ENCODE measurements at places on chromosomes 2 and 18.
A peak's percentile ranks its signal among the peaks of the same experiment; 100 is the strongest.

GRCh38 chr2:61720911-61721310 is 132.9 kb downstream of the FAM161A start:
- no peak for ATAC-seq

GRCh38 chr2:2793514-2793913 is 462.4 kb upstream of the MYT1L start:
- ATAC-seq = no peak

DNA sequence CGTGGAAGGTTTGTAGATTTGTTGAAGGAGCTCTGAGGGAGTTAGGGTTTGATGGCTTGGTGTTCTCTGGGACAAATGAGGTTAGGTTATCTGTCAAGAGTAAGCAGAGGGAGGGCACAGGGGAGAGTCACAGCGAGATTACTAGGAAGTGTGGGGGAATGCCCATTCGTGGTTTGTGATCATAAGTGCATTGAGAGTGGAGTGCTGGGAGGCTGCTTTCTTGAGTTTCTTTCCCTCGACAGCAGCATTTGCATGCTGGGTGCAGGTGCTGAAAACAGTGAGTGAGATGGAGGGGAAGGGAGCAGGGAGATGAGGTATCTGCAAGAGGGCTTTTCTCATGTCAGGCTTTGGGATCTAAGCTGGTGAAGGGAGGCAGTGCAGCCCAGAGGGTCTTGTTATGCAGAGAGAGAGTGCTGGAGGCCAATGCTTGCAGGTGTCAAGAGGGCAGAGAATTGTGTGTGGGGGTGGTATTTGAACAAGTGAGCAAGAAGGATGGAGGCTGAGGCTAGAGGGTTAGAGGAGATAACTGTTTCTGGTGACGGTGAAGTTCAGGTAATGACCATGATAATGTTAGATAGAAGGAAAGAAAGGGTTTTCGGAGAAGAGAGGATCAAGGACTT is 8.8 kb downstream of the RALB start:
- peak; percentile 97 for ATAC-seq

- no peak for ATAC-seq
Observed at GRCh38 chr2:175330195-175330594, 148.7 kb upstream of the ATP5MC3 start.

DNA sequence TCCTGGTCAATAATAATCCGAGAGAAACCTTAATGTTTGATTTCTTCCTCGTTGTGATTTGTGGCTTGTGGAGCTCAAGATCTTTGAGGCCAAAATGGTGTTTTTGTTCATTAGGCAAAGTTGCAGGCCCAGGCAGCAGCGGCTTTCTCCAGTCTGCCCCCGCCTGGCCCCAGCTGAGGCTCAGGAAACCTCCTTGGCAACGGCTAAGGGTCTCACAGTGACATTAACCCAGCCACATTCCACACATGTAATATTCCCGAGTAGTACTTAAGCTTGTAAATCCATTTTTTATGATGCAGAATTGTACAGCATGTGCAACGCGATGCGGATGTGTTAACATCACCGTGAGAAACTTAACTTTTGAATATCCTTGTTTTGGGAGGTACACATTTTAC is 200.1 kb downstream of the BCL11A start:
- ATAC-seq = no peak

DNA sequence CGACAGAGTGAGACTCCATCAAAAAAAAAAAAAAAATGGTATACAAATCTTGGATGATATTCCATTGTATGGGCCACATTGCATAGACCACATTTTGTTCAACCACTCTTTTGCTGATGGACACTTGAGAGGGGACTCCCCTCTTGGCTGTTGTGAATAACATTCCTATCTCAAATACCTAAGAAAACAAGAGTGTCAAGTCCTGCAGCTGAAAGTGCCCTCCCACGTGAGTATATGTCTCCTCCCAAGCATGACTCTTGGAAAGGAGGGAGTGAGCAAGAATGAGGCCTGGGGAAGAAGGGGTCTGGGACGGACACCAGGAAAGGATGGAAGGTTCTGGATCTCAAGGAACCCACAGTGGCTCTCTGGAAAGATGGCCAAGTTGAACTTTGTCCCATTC is 36.0 kb upstream of the NPAS2 start:
- no peak for ATAC-seq

GRCh38 chr2:208118918-208119317 is 5.4 kb downstream of the CRYGD start:
- no peak for ATAC-seq

- peak; percentile 37 for ATAC-seq
Observed at GRCh38 chr18:54269893-54270844, 852 bp downstream of the POLI start.

GRCh38 chr2:177568893-177569292 is 176.3 kb downstream of the AGPS start:
- ATAC-seq = no peak

DNA sequence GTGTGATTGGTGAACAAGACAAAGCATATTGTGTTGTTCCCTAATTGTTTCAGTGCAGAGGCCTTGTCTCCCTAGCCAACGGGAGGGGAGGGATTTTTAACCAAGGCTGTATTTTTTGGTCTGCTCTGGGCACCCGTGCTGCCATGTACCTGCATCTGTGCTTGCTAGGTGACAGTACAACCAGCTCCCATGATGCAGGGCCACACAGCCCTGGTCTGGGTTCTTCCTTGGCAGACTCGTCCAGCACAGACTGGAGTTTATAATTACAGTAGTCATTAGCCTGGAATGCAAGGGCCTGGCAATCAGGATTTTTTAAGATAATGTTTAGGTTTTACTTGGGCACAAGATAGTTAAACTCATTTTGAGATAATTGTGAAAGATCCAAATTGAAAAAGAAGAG is 36.4 kb downstream of the TCF7L1 start:
- no peak for ATAC-seq

DNA sequence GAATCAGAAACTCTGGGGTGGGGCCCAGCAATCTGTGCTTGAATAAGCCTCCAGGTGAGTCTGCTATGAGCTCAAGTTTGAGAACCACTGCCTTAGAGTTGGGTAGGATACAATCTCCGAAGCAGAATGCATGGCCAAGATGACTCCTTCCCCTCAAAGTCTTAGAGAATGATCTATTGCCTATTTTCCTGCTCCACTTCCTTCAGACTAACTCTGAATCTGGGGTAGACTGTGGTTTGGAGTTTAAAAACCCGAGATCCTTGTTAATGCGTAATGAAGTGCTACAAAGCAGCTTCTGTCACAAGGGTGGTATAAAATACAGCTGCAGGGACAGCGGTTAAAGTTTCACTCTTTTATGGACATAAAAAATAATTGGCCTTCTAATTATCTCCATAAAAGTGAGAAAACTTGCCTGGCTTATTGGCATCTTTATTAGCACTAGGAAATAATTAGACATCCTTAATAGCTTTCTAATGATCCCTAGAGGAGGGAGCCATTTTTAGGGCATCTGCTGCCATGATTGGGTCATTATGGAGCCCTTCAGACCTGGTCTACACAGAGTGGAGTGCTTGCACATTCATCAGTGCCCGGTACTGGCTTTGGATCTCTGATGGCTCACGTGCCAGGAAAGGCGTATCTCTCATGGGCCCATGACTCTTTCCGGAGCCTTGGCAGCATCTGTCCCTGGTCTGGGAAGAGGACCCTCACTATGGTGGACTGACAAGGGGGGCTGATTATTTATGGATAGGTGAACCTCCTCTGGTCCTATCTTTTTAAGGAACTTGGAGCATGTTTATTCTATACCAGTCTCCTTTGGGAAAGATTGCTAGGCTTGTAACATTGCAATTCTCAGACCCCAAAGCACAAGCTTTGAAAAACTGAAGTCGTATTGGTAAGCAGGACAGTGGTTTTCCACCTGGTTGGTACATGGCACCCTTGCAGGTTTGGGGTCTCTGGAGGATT is 28.2 kb downstream of the SIX2 start:
- no peak for ATAC-seq

DNA sequence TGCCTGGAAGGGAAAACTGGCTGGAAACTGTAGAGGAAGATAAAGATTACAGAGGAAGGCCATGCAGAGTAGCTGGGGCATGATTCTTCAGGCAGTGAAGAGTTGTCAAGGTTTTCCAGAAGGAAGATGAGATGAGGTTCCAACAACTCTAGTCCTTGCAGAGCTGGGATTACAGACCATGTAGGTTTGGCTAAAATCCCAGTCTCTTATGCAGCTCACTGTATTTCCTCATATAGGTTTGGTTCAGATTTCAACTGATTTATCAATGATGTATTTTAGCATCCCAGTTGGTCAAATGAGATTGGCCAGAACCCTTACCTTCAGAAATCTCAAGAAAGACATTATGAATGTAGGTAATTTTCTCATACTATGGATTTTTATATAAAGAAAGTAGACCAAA is 16.4 kb downstream of the FAP start:
- no peak for ATAC-seq

DNA sequence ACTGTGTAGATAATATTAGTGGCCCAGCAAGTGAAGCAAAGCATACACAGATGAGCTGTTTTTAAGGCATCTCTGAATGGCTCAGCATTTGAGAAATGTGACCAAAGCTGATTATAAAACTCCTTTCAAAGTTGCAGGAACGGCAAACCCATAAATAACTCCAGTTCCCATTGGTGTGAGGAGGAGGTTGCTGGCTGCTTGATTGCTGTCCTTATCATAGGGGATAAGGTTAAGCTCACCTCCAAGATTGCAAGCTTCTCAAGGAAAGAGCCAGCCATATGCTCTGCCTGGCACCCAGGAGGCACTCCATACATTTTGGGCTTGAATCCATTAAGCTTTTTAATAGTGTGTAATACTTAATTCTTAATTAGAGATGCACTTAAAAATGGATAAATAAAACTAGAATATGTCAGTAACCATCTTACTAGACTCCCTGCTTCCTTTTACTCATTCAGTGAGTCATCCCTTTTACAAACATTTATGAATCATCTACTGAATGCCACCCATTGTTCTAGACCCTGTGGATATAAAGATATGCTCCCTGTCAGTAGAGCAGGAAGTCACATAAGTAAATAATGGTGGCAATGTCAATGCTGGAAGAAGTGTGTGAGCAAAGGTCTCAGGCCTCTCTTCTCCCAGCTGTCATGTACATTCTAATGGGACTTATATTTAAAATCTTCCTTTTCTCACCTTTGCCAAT is 99.3 kb downstream of the SPATS2L start:
- ATAC-seq = peak; percentile 99

DNA sequence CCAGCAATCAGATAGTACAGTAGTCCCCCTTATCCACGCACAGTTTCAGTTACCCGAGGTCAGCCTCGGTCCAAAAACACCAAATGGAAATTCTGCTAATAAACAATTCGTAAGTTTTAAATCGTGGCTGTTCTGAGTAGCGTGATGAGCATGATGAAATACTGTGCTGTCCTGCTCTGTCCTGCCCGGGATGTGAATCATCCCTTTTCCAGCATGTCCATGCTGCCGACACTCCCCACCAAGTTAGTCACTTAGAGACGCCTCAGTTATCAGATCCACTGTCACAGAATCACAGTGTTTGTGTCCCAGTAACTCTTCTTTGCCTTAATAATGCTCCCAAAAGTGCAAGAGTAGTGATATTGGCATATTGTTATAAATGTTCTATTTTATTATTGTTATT is 62.1 kb downstream of the MEX3C start:
- no peak for ATAC-seq

DNA sequence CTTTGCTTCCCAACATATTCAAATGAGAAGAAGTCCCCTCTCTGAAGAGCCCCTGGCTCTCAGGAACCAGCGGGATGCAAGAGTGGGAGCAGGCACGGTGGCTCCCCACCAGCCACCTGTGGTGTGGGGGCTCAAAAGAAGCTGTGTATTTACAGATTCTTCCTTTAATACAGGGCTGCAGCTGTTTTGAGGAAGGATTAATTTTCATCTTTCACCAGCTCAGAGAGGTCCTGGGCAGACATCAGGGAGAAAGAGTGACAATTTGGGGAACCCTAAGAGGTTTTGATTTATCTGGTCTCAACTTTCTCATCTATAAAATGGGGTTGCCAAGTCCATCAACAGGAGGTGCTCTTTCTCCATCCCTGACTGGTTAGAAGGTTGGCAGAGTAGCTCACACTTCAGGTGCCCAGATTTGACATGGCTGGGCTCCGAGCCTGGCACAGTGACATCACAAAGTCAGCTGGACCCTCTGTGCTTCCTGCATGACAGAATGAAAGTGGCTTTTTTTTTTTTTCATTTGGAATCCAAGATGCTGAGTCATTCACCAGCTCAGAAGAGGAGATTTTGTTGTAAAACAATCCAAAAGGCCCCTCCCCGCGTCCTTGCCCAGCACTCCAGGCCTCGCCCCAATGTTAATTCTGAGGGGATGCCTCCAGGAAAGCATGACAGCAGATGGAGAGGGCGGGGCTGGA is 15.5 kb upstream of the SIX2 start:
- ATAC-seq = no peak

GRCh38 chr18:50441501-50441900 is 66.7 kb downstream of the SKA1 start:
- ATAC-seq = no peak

DNA sequence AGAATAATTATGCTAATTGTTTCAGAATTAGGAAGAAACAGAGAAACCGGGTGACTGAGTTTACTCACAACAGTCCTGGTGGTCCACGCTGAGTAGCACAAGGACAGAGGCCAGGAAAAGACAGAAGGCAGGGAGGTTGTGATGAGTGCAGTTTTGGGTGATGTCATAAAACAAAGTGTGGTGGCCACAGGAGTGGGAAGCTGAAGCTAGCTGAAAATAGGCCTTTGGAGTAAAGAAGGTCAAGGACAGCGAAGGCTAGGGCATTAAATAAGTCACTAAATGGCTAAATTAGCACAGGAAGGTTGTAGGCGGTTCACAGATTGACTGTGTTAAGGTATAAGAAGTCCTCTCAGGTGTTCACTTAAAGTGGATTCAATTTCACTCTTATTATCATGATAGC is 120.9 kb upstream of the TTN start:
- ATAC-seq = no peak

DNA sequence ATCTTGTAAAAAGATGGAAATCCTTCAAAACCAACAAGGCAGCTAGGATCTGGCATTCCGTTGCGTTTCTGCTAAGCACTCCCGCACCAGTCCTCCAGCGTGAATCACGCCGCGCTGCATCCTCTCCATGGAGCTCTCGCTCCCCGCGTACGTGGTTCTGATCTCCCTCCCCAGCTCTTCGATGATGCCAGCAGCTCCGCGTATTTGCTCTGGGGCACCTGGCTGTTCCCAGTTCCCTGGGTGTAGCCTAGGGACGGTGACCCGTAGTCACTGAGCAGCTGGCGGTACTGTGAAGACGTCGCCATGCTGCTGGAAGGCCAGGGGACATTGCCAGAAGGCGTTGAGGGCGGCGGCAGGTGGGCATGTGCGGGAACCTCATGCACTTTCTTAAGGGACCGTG is 407.5 kb downstream of the RNF144A start:
- ATAC-seq = no peak

DNA sequence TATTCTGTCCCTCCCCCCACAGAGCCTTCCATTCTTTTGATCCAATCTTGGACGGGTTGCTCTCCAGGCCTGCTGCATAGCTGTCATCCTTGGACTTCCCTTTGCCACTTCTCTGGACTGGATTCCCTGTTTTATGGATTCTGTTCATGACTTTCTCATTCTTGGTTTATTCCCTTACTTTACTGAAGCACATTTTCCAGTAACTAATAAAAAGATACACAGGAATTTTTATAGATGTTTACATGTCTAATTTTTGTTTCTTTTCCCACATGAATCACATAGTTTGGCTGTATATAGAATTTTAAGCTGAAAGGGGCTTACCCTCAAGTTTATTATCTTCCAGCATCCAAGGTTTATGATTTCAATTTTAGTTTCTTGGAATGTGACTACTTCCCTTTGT is 37.9 kb downstream of the GDF7 start:
- ATAC-seq = no peak
